Thoracic aorta (tissue), 2 donors: ENCODE measurements at places on chromosomes 16 and 17.

DNA sequence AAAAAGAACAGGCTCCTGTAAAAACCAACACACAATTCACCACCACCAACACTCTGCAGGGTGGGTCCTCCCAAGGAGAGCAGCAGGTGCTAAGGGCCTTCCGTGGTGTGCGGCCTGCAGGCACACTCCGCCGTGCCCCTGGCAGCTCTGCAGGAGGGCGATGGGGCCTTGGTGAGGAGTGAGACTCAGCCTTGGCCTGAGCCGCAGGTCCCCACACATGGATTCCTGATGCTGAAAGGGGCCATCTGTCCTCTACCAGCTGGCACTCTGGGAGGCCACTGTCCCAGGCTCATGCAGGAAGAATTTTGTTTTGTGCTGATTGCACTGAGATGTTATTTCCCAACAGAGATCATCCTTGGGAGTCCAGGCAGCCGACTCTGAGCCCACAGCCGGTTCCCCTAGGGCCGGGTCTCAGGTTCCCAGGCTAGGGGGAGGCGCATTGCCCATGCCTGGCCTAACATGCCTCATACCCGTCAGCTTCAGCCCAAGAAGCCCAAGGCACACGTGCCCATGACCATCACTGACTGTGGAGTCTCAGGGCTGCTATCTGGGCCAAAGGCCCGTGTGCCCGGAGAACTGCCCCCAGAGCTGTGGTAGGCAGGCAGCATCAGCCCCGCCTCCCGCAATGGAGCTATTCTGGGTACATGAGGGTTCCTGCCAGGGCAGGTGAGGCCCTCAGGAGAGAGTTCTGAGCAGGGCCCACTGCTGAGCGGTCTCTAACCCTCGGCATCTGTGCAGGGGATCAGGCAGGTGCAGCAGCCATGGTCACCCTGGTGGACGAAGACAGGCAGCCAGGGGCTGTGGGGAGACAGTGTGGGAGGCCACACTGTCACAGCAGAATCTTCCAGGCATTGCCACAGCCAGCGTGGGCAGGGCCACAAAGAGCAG, 97.9 kb upstream of the ZNF469 start:
- DNase-seq, result no peak
- no peaks in the 10 kb centered on the region for H3K36me3 ChIP-seq
- H3K27me3 ChIP-seq, result no peaks in the 10 kb centered on the region
- no peak overlapping the region for H3K27ac ChIP-seq
- H3K4me3 ChIP-seq, result no peak overlapping the region

GRCh38 chr17:36505171-36505570, 18.7 kb downstream of the ZNHIT3 start:
- no peaks in the 10 kb centered on the region for H3K27me3 ChIP-seq
- no peak for DNase-seq
- no peak overlapping the region for H3K27ac ChIP-seq
- no peak overlapping the region for H3K4me3 ChIP-seq
- H3K36me3 ChIP-seq, result peaks cover 44% of the 10 kb centered on the region

- no peaks in the 10 kb centered on the region for H3K36me3 ChIP-seq
- H3K4me3 ChIP-seq, result no peak overlapping the region
- H3K27ac ChIP-seq, result no peak overlapping the region
- H3K4me1 ChIP-seq, result no peaks in the 10 kb centered on the region
Observed at GRCh38 chr17:78524870-78525510, 52.2 kb downstream of the DNAH17 start.

DNA sequence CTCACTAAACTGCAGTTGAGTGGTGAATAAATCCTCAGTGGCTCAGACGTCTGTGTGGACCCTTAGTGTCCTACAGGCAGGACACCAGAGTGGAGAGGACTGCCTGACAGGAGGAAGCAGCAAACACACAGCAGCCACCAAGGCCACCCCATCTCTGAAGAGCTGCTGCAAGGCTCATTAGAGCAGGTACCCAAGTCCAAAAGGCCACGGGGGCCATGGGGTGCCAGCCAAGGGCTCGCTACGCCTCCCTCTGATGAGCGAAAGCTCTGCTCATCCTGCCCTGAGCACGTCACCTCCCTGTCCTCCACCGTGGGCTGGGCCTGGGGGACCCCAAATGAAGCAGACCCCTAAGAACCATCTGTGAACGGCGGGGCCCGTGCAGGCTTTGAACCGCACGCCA, 70.1 kb upstream of the DOC2B start:
- no peak for DNase-seq
- H3K36me3 ChIP-seq, result no peaks in the 10 kb centered on the region
- no peaks in the 10 kb centered on the region for H3K27me3 ChIP-seq
- H3K27ac ChIP-seq, result no peak overlapping the region

DNA sequence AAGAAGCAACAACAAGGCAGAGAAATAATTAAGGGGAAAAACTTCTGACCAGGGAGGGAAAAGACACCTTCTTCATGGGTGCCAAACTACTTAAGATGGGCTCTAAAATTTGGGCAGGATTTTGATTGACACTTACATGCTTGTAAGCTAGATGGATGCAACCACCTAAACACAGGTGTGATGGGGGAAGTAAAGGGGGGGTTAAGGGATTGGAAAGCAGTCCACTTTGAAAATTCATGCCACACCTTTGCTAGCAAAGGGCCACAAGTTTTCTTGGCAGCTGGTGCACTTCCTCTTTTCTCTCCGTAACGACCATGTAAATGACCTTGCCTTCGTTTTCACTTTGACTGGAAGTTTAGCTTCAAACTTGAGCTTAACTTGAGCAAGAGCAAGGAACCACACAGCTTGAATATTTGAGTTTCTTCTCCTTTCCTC, 14.3 kb upstream of the PRKAR1A start:
- no peak overlapping the region for H3K27ac ChIP-seq
- peaks cover 18% of the 10 kb centered on the region for H3K4me1 ChIP-seq
- H3K4me3 ChIP-seq, result no peak overlapping the region

DNA sequence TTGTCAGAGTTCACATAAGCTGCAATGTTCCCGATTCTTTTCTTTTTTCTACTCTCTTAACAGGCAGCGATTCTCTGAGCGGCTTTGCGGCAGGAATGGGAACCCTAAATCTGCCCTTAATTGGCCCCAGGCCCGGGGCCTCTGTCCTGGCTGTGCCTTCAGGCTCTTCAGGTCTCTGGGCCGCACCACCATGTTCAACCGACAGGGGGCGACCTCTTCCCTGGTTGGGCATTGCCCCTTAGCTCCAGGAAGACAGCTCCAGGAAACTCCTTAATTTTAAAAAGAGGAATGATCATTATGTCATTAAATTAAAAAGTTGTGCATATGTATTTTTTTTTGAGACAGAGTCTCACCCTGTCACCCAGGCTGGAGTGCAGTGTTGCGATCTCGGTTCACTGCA, 20.3 kb downstream of the CACNG5 start:
- H3K27ac ChIP-seq, result no peak overlapping the region
- no peak for DNase-seq
- no peaks in the 10 kb centered on the region for H3K36me3 ChIP-seq
- H3K4me3 ChIP-seq, result no peak overlapping the region
- no peaks in the 10 kb centered on the region for H3K4me1 ChIP-seq

DNA sequence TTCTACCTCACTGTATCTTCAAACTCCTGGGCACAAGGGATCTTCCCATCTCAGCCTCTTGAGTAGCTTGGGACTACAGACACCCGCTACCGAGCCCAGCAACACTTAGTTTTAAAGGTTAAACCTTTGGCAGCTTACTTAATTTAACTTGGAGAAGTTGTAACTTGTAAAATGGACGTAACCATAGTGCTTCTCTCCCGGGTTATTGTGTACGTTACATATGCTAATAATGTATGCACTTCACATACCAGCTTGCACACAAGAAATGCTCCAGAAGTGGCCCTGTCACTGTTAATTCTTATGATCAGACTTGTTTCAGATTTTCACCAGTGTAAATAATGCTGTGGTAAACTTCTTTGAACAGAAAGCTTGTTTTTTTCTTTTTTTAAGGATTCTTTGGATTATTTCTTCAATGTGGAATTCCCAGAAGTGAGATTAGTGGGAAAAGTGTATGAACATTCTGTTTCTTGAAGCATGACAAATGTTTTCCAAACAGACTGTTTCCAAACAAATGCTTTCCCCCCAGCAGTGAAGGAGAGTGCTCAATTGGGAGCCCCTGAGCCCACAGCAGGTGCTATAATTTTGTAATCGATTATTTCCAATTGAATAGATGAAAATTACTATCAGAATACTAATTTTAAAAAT, 61.5 kb downstream of the EPN2 start:
- no peaks in the 10 kb centered on the region for H3K27me3 ChIP-seq
- H3K36me3 ChIP-seq, result no peaks in the 10 kb centered on the region
- no peak overlapping the region for H3K27ac ChIP-seq
- no peak for DNase-seq

DNA sequence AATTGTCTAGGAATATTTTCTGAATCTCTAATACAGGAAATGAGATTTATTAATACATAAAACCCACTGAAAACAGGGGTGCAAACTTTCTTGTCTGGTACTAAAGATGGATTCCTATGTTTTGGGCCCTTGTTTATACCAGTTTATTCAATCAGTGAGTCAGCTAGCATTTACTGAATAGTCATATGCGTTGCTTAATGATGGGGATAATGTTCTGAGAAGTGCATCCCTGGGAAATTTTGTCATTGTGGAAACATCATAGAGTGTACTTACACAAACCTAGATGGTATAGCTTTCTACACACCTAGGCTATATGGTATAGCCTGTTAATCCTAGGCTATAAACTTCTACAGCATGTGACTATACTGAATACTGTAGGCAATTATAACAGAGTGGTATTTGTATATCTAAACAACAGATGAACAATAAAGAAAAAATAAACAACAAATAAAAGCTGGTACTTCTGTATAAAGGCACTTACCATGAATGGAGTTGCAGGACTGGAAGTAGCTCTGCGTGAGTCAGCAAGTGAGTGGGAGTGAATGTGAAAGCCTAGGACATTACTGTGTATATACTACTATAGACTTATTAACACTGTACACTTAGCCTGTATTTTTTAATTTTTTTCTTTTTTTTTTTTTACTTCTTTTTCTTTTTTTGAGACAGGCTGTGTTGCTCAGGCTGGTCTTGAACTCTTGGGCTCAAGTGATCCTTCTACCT, 63.7 kb downstream of the SIAH1 start:
- H3K36me3 ChIP-seq, result no peaks in the 10 kb centered on the region
- H3K27me3 ChIP-seq, result no peaks in the 10 kb centered on the region
- H3K4me3 ChIP-seq, result no peak overlapping the region
- H3K4me1 ChIP-seq, result peaks cover 31% of the 10 kb centered on the region

- H3K4me1 ChIP-seq, result peaks cover 9% of the 10 kb centered on the region
- H3K36me3 ChIP-seq, result no peaks in the 10 kb centered on the region
- DNase-seq, result no peak
Observed at GRCh38 chr16:8619671-8620370, 1.7 kb upstream of the METTL22 start.

DNA sequence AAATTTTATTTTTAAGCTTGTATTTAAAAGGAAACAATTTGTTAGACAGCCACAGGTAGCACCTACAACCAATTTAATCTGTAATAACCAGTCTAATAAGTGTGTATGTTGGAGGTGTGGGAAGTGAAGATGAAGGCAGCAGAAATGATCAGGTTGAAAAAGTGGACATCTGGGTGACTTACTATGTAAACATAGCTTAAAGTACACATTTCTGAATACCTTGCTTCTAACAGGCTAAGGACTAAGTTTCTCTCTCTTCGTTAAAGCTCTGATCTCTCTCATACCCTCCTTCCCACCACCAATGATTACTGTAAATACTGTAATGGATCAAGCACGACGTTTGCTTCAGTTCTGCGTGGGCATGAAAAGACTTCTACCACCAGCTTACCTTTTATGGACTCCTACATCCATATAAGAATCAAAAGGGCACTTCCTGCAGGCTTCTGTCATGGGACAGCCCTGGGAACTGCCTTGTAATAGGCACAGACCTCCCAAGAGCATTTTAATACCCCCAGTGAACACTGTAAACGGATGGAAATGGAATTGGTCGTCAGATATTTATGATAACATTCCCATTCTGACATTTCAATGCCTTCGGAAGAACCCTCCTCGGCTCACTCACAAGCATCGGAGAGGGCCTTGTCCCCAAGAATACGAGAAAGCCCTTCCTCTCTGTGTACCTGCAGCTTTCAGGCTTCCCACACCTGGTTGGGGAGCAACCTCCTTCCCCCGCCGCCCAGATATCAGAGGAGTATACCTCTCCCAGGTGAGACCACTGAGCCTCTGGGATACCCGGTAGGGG, 700 bp downstream of the CCDC43 start:
- DNase-seq, result no peak
- peaks cover 19% of the 10 kb centered on the region for H3K4me1 ChIP-seq
- H3K27me3 ChIP-seq, result no peaks in the 10 kb centered on the region
- H3K27ac ChIP-seq, result peak overlapping the region; percentile 59
- H3K36me3 ChIP-seq, result no peaks in the 10 kb centered on the region

DNA sequence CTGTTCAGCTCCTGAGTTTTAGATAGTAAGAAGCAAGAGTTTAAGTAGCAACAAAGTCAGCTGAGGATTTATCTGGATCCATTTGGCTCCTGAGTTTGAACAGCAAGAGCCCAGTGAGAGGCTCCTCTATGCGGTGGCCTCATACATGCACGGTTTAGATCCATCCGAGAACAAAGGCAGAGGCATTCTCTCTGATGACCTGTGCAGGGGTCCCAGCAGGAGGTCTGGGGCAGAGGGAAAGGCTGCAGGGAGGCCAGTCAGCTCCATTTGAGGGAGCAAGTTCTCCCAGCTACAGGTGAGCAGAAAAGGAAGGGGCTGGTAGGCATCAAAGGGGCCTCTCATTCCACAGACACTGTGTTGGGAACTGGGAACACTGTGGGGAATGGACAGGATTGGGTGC, 16.5 kb downstream of the PITPNM3 start:
- H3K4me3 ChIP-seq, result no peak overlapping the region
- no peaks in the 10 kb centered on the region for H3K27me3 ChIP-seq
- no peaks in the 10 kb centered on the region for H3K4me1 ChIP-seq
- no peak overlapping the region for H3K27ac ChIP-seq
- no peak for DNase-seq
- H3K36me3 ChIP-seq, result no peaks in the 10 kb centered on the region

DNA sequence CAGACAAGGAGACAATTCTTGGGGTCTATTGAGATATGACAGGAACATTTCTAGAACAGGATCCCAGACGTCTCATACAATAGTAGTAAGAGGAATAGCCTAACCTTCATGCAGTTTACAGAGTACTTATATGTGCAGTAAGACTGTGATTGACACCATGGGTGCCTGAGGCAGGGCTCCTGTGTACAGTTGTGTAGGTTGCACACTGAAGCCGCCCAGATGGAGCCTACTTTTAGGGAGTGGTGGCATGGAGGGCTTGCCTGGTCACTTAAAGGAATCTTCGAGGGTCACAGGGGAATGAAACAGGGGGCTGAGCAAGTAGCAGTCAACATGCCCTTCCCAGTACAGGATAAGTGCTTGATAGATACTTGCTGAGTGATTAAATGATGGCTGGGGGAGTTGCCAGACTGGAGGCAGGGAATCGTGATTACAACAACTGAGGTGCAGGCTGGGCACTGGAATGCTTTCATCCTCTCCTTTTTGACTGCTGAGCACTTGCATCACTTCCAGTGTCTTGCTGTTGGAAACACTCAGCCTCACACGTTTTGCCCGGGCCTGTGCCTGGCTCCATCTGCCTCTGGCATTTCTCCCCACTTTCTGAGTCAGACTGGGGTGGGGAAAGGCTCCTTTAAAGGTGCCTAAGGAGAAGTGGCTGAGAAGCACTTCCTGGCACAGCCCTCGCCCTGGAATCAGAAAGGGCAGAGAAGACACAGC, 71.0 kb downstream of the COPRS start:
- peak; percentile 57 for DNase-seq
- H3K36me3 ChIP-seq, result no peaks in the 10 kb centered on the region
- H3K4me3 ChIP-seq, result no peak overlapping the region
- H3K4me1 ChIP-seq, result peaks cover 17% of the 10 kb centered on the region
- peak overlapping the region; percentile 64 for H3K27ac ChIP-seq

- H3K4me1 ChIP-seq, result no peaks in the 10 kb centered on the region
- DNase-seq, result no peak
- H3K27me3 ChIP-seq, result no peaks in the 10 kb centered on the region
- H3K4me3 ChIP-seq, result no peak overlapping the region
Observed at GRCh38 chr17:31299624-31300023, 2.6 kb upstream of the OMG start.
